ENCODE measurements at places on chromosomes 12 and 14.

GRCh38 chr12:4269279-4269991 is 4.1 kb upstream of the CCND2 start:
- DNase-seq, result peak; percentile 93

- no peak for DNase-seq
These were observed 6.6 kb downstream of the GPR84 start for GRCh38 chr12:54357506-54358190.

- DNase-seq, result no peak
These were observed 10.6 kb downstream of the SAMD4A start for GRCh38 chr14:54577494-54577893.

DNA sequence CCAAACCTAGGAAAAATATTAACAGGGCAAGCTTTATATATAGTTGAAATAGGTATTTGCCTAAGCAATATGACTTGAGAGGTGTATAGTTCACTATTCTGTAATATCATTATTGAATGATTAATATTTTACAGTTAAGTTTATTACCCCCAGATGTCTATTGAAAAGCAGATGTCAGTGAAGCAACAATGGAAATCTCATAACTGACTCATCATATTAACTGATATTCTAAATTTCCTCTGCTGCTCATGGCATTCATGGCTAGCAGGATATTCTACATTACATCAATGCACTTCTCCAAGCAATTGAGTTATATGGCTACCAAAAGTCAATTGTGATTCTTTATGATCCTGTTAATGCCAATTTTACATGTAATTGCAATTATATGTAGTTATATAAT is 9.7 kb upstream of the MAGOHB start:
- DNase-seq, result no peak
